ENCODE measurements at places on chromosomes 16 and 17.

- no peak for DNase-seq
Observed at GRCh38 chr16:9706217-9706836, 475.9 kb downstream of the GRIN2A start.

GRCh38 chr17:3533752-3534151 lies 23.9 kb downstream of the TRPV3 start:
- no peak for DNase-seq

DNA sequence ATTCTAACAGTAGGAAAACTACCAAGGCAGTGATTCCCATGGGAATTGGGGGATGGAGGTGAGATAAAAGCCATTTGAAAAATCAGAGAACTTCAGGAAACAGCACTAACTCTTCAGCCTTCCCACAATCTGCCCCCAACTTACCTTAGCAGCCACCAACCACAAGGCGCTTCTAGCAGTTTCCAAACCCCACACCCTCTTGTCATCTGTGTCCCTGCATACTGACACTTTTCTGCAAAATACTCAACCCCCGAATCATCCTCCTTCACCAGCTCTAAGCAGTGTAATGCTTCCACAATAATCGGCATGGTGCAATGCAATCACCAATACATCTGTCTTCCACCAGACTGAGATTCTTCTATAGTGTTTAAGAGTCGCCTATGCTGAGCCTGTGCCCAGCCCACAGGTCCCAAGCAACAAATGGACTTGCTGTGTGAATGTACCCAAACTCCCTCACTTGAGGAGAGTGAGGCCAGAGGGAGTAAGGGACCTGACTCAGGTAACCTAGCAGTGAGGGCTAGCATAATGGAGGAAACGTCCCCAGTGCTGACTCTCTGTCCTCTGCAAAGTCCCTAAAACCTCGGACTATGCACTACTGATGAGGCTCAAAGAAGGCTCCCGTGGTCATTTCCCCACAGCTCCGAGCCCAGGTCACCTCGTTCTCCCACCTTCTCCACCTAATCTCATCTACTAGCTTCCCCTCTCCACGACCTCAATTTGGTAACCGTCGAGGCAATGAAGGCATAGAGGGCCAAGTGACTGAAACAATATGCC lies 943 bp downstream of the DYNC1LI2 start:
- DNase-seq = no peak

- DNase-seq = no peak
Observed at GRCh38 chr16:86472366-86472765, 38.0 kb upstream of the FOXF1 start.

DNA sequence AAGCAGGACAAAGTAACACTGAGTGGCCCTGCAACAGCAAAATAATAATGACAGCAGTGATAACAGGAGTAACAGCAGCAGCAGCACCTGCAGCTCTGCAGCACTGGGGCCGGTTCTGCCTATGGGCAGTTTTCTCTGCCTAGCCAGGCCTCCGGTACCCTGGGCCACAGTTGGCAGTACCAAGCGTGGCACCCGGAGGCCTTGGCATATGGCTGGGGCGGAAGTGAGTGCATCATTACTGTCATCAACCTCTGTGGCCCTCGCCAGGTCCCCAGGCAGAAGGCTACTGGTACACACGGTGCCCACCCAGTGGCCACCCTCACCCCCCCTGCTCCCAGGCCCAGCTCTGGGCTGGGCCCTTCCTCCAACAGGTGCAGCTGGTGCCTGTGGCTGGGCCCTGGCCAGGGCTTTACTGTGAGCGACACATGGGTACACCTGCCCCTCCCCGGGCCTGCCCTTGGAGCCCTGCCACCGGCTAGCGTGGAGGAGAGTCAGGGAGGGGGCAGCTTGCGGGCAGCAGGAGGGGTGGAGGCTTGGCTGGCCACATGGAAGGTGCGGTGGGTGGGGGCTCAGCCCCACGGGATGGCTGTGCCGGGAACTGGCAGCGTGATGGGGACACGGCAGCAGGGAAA lies 3.0 kb downstream of the KCNJ12 start:
- no peak for DNase-seq

DNA sequence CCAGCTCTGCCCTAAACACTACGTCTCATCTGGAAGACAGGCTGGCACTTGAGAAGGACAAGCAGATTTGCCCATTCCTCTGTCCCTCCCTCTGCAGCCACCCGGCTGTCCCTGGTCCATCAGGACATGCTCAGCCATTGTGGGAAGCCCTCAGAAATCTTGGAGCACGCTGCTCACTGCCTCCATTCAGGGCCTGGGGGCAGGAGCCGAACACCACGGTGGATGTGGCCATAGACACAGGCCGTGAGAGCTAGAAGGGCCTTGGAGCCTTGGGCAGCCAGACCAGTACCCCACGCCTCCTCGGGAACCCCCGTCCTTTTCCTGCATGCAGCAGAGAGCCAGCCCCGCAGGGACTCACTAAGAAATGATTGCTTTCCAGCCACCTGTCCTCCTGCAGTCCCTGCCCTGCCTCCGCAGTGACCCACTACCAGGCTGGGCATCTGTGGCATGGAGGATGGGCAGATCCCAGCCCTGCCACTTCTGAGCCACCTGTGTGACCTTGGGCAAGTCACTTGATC lies 3.4 kb downstream of the DOC2A start:
- no peak for DNase-seq

DNA sequence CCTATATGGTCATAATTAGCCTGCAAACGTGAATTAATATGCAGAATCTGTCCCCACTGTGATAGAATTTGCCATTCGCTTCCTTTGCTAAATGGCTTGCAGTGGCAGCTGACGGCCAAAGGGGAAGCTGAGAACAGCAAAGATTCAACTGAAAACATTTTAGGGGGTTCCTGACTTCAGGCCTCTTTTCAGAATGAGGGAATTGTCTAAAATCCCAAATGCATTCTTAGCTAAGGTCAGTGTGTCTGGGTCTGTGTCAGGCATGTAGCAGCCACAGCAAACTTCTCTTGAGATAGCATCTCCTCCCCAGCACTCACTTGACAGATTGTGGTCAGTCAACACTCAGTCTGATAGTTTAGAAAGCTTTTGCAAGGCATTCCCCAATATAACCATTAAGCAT lies 701.1 kb downstream of the WWOX start:
- DNase-seq = no peak

GRCh38 chr16:29910819-29911675 lies 10.8 kb downstream of the ASPHD1 start:
- no peak for DNase-seq

- no peak for DNase-seq
Observed at GRCh38 chr16:67860589-67861398, 12.1 kb upstream of the EDC4 start.

DNA sequence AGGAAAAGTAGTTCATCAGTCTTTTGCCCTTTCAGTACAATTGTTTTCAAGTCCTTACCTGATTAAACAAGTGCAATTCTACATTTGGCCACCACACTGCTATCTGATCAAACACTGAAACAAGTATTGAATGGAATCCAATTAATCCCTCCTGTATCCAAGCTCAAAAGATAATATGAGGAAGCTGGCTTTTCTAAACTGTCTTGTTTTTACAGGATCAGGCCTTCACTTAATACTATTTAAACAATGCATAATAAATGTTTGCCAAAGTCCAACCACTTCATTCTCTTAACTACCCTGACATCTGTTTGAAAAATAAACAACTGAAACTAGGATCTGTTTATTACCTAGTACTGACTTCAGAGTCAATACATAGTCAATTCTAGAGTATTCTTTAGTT lies 131.6 kb downstream of the MRTFB start:
- DNase-seq = no peak

DNA sequence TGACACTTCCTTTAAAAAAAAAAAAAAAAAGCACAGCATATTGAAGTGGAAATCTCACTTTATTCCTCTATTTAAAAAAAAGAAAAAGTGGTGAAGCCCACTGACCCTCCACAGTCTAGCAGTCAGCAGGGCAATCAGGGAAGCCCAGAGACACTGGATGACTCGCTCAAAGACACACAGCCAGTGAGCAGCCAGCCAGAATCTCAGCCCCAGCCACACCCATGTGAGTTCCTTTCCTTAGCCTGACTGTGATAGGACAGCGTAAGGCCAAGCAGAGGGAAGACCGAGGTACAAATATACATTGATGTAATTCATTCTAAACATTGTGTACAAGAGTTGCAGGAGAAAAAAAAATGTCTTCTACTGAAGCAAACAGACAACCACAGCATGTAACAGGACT lies 22.5 kb downstream of the XPO6 start:
- no peak for DNase-seq

GRCh38 chr17:35241520-35241919 lies 1.4 kb upstream of the SLFN5 start:
- DNase-seq = peak; percentile 14

DNA sequence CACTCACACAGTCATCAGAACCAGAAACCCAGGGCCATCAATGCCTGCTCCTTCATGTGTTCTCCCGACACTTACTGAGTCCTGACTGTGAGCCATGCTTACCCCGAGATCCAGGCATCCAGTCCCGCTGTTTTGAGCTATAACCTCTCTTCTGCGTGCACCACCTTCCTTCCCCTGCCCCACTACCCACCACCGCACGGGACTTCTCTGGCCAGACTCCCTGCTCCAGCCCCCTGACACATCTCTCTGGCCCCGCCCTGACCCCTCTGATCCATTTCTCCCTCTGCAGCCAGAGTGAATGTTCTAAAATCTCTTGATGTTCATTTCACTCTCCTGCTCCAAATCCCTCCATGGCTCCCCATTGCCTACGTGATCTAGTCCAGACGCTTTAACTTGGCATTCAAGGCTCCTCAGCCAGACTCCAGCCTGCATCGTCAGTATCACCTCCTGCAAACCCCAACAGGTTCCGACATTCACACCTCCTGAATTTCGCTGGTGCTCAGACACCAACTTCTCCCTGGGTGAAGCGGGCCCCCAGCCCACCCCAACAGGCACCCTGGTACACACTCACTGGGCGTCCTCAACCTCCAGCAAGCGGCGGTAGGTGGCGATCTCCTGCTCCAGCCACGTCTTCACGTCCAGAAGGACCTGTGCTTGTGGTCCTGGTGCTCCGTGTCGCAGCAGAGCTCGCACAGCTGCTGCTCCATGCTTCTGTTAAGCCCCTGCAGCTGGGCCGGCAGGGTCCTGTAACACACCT lies 3.1 kb upstream of the KRT17 start:
- DNase-seq = no peak

GRCh38 chr17:35245196-35245486 lies 2.3 kb downstream of the SLFN5 start:
- DNase-seq = no peak

- no peak for DNase-seq
Observed at GRCh38 chr16:65123396-65124211, 1.7 kb upstream of the CDH11 start.

- no peak for DNase-seq
Observed at GRCh38 chr16:66906916-66907836, 11.5 kb downstream of the CDH16 start.

DNA sequence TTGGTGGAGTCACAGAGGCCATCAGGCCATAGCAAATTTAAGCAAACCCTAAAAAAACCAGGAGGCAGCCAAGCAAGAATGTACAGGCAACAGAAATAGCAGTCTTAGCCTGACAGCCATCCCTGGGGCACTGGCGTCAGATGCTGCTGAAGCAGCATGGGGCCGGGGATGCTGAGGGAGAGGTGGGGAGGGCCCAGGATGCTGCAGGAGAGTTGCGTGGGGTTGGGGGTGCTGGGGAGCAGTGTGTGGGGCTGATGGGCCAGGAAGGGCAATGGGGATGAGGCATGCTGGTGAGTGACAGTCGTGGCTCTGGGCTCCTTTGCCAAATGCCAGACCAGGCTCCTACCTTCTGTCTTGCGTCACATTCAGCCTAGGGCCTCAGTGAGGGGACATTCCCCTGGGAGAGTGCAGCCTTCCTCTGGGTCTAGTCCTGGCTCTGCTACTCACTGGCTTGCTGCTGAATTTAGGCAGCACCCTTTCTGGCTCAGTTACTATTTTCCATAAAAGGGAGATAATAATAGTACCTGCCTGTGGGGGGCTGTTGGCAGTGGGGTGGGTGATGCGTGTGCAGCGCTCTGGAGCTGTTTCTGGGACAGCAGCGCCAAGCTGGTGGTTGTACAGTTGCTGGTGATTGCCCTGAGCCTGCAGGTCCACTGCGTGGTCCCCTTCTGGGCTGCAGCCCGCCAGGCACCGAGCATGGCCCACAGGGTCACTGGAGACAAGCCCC lies 88.1 kb downstream of the AMFR start:
- no peak for DNase-seq

DNA sequence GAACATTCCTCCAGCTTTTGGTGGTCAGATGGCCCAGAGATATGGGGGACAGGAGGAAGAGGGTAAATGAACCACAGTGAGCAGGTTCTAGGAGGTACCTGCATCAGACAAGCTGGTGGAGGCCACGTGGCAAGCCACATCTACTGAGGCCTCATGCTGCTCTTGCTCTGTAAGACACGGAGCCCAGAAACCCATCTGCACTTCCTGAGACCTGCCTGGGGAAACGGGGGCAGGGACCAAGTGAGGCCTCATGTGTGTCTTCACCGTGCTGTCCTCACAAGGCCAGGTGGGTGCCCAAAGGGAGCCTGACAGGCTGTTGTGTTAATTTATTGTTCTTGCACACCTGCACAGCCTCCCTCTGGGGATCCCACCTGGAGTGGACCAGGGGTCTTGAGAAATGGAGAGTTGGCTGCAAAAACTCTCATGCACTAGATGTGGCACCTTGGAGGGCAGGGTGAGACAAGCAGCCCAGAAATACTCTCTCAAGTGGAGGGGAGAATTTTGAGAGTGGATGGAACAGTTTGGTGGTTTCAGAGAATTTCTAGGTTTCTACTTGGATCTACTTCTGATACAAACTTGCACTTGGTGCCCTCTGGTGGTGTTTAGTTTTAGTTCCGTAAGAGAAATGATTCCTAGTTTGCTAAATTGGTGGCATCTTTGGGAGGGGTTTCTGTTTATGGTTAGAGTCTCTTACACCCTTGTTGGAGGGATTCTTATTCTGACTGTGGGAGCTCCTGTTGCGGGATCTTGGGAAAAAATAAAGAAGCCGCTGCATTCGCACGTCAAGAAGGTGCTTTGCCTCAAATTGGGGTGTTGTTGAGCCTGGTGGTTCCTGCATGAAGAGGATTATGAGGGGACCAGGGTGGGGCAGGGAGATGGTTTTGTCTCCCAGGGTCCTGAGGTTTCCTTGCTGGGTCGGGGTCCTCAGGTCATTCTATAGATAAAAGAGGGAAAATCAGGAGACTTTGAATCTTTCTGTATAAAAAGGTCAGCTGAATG lies 47.5 kb downstream of the SLC6A2 start:
- DNase-seq = no peak

DNA sequence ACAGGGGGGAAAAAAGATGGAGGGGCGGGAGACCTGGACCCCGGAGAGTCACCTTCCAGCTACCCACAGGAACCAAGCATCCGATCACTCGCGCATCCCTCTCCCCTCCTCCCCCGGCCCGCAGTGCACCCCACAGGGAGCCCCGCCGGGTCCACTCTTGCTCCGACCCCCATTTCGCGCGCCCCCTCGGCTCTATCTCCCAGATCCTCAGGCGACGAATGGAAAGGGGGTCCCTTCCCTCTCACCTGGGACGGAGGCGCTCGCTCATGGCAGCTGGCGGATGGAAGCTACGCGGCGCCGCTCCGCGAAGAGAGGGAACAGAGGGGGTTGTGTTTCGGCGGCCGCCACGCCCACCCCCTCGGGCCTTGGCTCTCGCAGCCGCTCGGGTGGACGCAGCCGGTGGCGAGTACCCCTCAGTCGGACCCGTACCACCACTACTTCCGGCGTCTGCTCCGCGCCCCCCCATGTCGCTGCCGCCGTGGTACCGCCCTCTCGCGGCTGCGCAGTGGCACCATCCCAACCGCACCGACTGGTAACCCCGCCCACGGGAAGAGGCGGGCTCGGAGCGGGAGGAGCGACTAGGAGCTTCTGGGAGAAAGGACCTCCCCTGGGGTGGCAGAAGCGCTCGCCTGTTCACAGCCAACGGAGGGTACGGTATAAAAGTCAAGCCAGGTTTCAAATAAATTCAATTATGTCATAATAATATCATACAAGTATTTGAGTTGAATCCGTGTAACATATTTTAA lies 29.7 kb downstream of the CPSF4L start:
- DNase-seq = peak; percentile 94

Data from stimulated activated CD8-positive, alpha-beta memory T cell treated with anti-CD3 and anti-CD28 coated beads, Interleukin-15, amount 100 ng/mL, for 48 hours (primary cell).